ENCODE measurements at places on chromosomes 5 and 9. TPM values are rescaled to one million over a fixed set of nuclear protein-coding genes. Genes with fewer than 3 reads are reported as not detected.

DNA sequence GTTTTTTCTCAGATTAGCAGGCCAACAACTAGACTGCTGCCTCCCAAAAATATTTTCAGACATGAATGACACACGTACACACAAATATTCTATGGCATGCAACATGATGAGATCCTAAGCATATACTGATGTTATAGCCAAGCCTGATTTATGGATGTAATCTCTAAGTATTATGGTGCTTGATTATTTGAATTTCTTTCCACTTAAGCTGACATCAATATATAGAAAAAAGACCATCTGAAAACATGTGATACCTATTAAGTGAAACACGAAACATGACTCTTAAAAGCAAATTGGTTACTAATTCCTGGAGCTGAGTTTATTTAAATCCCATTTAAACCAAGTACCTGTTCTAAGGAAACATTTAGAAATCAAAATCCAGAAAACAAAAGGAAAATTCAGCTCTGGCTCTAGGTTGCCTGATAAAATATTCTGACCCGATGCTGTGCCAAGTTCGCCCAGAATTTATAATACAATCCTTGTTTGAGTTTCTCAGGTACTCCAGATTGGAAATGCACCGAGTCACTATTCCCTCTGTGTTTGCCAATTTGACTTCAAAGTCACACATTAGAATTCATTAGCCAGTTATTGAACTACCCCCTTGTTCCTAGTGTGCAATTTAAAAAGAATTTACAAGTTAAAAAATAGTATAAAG, 548.6 kb downstream of the CSNK1G3 start:
- H3K27me3 ChIP-seq = no peaks in the 10 kb centered on the region
- no peak for DNase-seq

DNA sequence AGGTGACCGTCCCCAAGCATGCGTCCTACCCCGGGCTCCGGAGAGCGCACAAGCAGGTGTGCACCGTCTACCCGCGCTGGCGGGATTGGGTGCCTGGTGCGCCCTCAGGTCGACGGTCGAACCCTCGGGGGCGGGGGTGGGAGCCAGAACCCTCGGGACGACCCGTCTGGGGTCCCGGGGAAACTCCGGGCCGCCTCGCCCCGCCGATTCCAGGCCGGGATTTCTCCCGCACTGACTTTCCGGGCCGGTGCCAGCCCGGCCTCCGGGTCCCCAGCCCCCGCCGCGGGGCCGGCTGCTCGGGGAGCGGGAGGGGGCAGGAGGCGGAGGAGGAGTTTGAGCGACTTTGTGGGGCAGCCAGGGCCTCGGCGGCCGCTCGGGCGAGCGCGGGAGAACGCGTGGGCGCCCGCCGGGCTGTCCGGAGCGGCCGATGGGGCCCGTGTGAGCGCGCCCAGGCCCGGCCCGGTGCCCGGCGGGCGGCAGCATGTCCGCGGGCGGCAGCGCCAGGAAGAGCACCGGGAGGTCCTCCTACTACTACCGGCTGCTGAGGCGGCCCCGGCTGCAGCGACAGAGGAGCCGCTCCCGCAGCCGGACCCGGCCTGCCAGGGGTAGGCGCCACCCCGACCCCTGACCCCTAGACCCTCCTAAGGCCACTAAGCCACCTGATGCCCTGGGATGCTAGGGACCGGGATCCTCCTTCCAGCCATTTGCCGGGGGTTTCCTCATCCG, at the start of gene DAB2IP:
TSS of gene DAB2IP (plus strand) at position 340 of the 726 bp plus-strand sequence. CDS start at position 482, 142 bp downstream.
- peak within 1 kb of the TSS; percentile 87 for H3K4me3 ChIP-seq
- peaks cover 25% of the 10 kb centered on the region for H3K4me1 ChIP-seq
- H3K36me3 ChIP-seq = peaks cover under 1% of the 10 kb centered on the region
- peak; percentile 69 for DNase-seq
- peak within 1 kb of the TSS; percentile 82 for H3K27ac ChIP-seq

- H3K4me3 ChIP-seq = no peak overlapping the region
- H3K4me1 ChIP-seq = no peaks in the 10 kb centered on the region
- no peaks in the 10 kb centered on the region for H3K36me3 ChIP-seq
- H3K27ac ChIP-seq = no peak overlapping the region
These were observed 204.8 kb downstream of the SPATA31A6 start for GRCh38 chr9:42388146-42388690.

DNA sequence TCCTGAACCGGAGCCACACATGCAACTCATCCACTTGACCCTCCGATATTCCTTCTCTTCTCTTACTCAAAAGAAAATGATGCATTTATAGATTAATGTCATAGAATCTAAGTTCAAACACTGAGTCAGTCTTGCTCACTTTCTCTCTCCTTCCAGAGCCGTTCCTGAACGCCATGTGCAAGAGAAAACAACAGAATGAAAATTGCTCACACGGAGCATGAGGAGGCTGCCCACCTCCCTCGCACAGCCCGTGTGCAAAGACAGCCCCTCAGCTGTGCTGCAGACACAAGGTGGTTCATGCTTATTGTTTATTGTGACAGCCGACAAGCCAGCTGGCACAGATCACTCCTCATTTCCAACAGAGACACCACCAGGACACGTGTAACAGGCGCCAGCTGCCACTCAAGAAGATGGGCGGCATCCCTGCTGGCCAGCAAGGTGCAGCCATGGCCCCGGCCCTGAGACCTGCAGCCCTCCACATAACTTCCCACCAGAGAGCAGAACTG, 290.8 kb downstream of the GLIS3 start:
- peaks cover 3% of the 10 kb centered on the region for H3K36me3 ChIP-seq
- no peak overlapping the region for H3K27ac ChIP-seq
- H3K27me3 ChIP-seq = no peaks in the 10 kb centered on the region
- DNase-seq = no peak

DNA sequence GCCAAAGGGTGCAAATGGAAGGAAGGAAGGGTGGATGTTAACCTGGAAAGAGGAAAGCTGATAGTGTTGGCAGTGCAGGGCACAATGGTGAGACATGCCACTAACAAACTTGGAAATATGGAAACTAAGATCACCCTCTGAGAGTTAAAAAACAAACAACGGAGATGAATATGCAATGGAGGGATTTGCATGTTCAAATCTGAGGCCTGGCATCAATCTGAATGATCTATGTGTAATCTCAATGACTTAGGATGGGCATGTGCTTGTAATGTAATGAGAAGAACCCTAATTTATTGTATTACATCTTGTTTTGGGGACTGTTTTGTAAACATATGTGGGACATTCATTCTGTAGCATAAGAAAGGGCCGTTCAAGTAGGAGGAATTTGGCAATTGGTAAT, 54.4 kb downstream of the GLRA1 start:
- peaks cover 18% of the 10 kb centered on the region for H3K4me1 ChIP-seq
- no peak overlapping the region for H3K4me3 ChIP-seq
- no peak overlapping the region for H3K27ac ChIP-seq

DNA sequence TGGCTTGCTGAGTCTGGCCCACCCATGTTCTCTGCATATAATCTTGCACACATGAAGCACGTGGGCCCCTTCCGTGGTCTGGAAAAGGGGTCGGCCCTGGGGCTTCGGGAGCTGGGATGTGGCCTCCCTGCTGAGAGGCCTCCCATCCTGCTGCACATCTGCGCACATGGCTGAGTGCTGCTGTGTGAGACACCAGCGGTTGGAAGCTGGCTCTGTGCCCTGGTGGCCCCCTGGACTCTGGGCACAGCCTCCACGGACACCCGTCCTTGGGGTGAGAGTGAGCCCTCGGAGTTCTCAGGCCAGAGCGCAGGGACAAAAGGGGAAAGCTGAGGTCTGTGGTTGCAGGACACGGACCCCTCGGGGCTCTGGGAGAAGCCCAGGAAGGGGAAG, 115.8 kb downstream of the RXRA start:
- DNase-seq = no peak
- H3K36me3 ChIP-seq = no peaks in the 10 kb centered on the region
- no peak overlapping the region for H3K4me3 ChIP-seq
- H3K27me3 ChIP-seq = no peaks in the 10 kb centered on the region
- peak overlapping the region; percentile 47 for H3K27ac ChIP-seq
- peaks cover 24% of the 10 kb centered on the region for H3K4me1 ChIP-seq

DNA sequence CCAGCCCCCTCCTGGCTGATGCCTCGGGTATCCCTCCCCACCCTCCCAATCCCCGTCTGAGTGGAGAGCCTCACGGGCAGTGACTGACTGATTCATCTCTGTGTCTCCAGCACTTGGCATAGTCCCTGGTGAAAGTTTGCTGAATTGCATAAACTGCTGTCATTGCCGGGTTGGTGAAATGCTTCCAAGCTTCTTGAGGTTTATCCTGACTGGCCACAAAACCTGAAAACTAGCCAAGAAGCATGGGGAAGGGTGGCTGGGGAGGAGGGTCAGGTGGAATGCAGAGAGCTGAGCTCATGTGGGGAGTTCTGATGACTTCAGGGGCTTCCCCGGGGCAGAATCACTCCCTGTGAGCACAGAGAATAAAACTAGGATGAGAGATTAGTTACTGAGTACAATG, 56.9 kb upstream of the GGTA1 start:
- H3K27me3 ChIP-seq = no peaks in the 10 kb centered on the region
- H3K4me3 ChIP-seq = no peak overlapping the region
- no peak for DNase-seq
- peak overlapping the region; percentile 96 for H3K27ac ChIP-seq
- peaks cover 37% of the 10 kb centered on the region for H3K4me1 ChIP-seq

The EQTN gene
- not detected for total RNA-seq

DNA sequence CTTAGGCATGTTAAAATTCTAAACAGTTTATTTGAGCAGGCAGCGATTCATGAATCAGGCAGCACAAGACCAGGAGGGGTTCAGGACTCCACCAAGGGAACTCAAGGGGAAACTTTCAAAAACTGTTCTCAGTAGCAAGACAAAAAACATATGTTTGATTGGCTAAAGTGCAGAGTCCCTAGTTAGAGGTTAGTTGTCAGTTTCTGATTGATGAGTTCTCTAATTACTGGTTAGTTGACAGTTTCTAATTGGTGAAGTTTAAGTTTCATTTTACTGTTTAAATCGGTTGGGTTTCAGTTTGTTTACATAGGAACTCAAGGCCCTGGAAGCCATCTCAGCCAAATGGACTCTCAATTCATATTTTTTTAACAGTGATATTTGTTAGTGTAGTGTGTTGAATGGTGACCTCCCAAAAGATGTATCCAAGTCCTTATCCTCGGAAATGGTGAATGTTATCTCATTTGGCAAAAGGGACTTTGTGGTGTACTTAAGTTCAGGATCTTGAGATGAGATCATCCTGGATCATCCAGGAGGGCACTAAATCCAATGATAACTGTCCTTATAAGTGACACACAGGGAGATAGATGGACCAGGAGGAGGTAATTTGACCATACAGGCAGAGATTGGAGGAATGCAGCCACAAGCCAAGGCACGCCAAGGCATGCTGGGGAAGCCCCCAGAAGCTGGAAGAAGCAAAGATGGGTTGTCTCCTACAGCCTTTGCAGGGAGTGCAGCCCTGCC, 219.2 kb upstream of the RAI14 start:
- no peaks in the 10 kb centered on the region for H3K4me1 ChIP-seq
- no peak for DNase-seq
- no peak overlapping the region for H3K4me3 ChIP-seq
- peaks cover 5% of the 10 kb centered on the region for H3K27me3 ChIP-seq

The PTPDC1 gene
- 14.9 TPM for total RNA-seq

DNA sequence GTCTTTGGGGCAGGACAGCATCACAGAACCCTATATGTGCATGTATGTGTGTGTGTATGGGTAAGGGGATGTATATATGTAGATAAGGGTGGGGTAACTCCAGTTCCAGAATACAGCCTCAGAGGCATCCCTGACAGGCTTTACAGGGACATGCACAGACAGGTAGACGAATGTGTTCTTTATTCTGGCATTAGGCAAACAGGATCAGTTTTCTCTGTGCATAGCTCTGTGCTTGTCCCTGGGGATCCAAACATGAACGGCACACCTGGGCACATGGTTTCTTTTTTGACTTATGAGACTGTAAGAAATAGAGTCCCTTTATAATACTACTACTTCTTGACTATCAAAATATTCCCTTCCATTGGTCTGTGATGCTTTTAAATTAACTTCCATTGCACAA, 120.6 kb downstream of the TRIO start:
- H3K36me3 ChIP-seq = no peaks in the 10 kb centered on the region
- H3K27ac ChIP-seq = peak overlapping the region; percentile 33
- no peak for DNase-seq
- H3K27me3 ChIP-seq = no peaks in the 10 kb centered on the region

The TXNDC15 gene
- 102 TPM for total RNA-seq

GRCh38 chr9:27638716-27639115, 65.4 kb upstream of the C9orf72 start:
- H3K4me3 ChIP-seq = no peak overlapping the region
- H3K27me3 ChIP-seq = peaks cover 2% of the 10 kb centered on the region

GRCh38 chr9:29514336-29514735, 1941.1 kb upstream of the C9orf72 start:
- H3K27ac ChIP-seq = no peak overlapping the region
- H3K36me3 ChIP-seq = no peaks in the 10 kb centered on the region
- H3K27me3 ChIP-seq = peaks cover 11% of the 10 kb centered on the region
- no peak for DNase-seq
- no peaks in the 10 kb centered on the region for H3K4me1 ChIP-seq

The PCDHB12 gene
- total RNA-seq = 2.4 TPM

- peaks cover 6% of the 10 kb centered on the region for H3K36me3 ChIP-seq
- no peak overlapping the region for H3K4me3 ChIP-seq
- peak overlapping the region; percentile 62 for H3K27ac ChIP-seq
- peaks cover 56% of the 10 kb centered on the region for H3K4me1 ChIP-seq
- no peak for DNase-seq
- no peaks in the 10 kb centered on the region for H3K27me3 ChIP-seq
These were observed 78.1 kb upstream of the NREP start for GRCh38 chr5:111834926-111835599.

DNA sequence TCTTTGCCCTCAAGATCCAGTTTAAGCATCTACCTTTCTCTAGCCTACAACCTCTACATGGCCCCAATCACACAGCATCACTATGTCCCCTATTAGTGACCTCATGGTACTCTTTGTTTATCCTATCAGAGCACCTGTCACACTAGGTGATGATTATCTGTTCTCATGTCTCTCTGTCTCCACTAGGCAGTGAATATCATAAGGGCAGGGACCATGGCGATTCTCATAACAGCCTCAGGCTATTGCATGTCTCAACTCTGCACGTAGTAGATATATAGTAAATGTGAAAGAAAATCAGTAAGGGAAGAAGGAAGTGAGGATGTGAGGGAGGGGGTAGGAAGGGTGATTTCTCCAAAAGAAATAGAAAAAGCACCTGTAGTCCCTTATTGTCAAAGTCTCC, 311.0 kb downstream of the NSG2 start:
- no peaks in the 10 kb centered on the region for H3K4me1 ChIP-seq
- H3K36me3 ChIP-seq = no peaks in the 10 kb centered on the region
- no peak overlapping the region for H3K4me3 ChIP-seq
- no peak for DNase-seq
- H3K27ac ChIP-seq = no peak overlapping the region
- peaks cover 3% of the 10 kb centered on the region for H3K27me3 ChIP-seq

DNA sequence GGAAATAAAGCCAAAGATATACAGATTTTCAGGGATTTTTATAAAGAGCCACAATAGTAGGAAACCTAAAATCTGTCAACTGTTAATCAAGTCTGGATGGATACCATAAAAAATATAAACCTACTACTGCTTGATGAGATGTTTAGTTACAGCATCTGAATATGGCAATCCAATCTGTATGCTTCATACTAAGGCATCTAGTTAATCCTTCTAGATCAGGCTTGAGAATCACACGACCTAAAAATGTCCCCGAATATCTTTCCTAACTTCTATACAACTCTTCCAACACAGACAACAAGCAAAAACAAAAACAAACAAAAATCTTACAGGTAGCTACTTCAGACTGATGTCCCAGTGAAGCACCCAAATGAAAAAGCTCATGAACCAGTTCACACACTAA, 29.8 kb downstream of the SSBP2 start:
- H3K27ac ChIP-seq = no peak overlapping the region
- H3K4me3 ChIP-seq = no peak overlapping the region
- no peaks in the 10 kb centered on the region for H3K27me3 ChIP-seq
- DNase-seq = no peak

GRCh38 chr5:111865356-111865755, 108.4 kb upstream of the NREP start:
- H3K4me3 ChIP-seq = no peak overlapping the region
- H3K27ac ChIP-seq = no peak overlapping the region
- peaks cover 4% of the 10 kb centered on the region for H3K4me1 ChIP-seq
- H3K27me3 ChIP-seq = no peaks in the 10 kb centered on the region
- peaks cover 9% of the 10 kb centered on the region for H3K36me3 ChIP-seq

The C5orf34 gene
- 1.9 TPM for total RNA-seq
